CD4-positive, alpha-beta memory T cell (primary cell): ENCODE measurements at places on chromosomes 16 and 17.

GRCh38 chr17:7697828-7698588 is 7.0 kb upstream of the EFNB3 start:
- DNase-seq, result no peak

DNA sequence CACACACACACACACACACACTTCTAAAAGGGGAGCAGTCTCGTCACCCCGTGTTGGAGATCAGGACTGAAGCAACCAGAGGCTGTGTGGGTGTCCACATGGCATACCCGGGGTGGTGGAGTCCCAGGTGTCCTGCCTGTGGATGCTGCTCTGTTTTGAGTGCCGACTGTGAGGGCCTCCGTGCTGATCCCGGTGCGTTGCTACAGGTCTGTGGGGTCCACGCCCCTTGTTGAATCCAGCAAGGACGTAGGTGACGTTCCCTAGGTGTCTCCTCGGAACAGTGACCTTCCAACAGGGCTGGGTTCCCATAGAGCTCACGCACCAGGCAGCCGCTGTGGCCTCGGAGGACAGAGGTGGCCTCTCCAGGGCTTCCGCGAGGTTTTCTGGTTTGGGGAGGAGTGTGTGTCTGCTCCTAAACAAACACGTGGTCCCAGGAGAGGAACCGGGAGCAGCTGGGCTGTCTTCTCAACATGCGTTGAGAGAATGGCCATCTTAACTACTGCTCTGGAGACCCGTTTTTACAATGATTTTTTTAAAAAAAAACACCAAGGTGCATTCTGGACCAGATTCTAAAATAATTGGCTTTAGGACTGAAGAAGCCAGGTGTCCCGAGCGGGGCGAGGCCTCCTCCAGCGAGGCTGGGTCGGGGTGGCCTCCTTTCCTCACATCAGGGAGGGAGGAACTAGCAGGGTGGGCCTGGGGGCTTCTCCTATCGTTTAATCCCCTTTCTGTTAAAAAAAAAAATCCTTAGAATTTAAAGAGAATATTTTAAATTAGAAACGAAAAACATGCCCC is 100.6 kb upstream of the ZNF750 start:
- no peak for DNase-seq

DNA sequence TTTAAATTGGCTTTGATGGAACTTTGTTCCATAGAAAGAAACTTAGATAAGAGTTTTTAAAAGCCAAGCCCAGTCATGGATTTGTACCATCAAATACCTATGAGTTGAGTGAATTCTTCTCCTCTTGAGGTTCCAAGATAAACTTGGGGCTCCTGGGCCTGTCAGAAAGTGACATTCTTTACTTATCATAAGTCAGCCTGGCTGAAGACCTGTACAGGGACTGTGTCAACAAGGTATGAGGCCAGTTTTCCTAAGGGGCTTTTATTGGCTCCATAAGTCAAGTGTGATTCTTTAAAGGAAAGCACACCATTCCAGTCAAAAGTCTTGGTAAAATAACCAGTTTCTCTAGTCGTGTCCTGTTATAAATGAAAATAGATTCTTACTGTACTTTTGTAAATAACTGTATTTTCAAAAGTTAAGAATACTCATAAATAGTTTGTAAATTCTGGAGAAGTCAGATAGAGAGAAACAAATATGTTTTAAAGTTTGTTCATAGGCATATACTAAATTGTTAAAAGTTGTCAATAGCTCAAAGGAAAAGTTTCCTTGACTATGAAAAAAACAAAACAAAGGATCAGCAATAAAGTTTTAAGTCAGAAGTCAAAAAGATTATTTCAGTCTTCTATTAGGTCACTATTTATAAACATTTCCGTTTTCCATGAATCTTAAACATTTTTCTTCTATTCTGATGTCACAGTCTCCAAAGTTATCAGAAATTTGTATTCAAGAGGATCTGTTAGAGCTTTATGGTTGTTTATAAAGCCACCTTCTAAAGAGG is 22.5 kb upstream of the MYO1D start:
- DNase-seq, result no peak

- DNase-seq, result no peak
These were observed 40.5 kb downstream of the LCMT1 start for GRCh38 chr16:25151996-25152395.

DNA sequence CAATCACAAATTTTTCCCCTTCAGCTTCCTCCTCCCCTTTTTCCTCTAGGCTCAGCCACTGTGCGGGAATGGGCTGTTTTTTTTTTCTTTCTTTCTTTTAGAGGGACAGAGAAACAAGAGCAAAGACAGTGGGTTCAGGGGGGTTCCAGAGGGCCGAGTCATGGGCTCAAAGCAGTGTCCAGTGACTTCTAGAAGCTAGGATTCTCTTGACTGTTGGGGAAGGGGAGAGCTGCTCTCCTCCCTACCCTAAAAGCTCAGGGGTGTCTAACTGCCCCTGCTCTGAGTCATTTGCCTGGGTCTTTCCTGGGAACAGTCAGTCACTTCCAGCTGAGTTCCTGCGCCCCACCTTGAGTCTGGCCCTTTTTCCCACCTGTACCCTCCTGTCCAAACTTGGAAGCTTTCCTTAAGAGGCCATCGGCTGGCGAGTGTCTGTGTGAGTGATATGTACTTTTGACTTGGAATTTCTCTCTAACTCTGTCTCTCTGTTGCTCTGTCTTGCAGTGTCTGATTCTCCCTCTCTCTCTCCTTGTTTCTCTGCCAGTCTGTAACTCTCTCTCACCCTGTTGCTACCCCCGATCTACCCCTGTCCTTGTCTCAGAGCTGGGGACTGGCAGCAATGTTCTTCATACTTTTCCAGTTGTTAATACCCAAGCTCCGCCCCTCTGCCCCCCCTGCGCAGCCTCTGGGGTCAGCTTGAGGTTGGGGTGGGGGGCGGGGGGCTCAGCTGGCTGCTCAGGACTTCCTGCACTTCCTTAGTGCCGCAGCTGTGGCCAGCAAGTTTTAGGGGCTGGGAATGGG is 2.4 kb downstream of the THRA start:
- DNase-seq, result no peak

GRCh38 chr16:27960619-27961295 is 102.8 kb downstream of the GSG1L start:
- DNase-seq, result no peak
